ENCODE measurements at places on chromosomes 4 and X.

DNA sequence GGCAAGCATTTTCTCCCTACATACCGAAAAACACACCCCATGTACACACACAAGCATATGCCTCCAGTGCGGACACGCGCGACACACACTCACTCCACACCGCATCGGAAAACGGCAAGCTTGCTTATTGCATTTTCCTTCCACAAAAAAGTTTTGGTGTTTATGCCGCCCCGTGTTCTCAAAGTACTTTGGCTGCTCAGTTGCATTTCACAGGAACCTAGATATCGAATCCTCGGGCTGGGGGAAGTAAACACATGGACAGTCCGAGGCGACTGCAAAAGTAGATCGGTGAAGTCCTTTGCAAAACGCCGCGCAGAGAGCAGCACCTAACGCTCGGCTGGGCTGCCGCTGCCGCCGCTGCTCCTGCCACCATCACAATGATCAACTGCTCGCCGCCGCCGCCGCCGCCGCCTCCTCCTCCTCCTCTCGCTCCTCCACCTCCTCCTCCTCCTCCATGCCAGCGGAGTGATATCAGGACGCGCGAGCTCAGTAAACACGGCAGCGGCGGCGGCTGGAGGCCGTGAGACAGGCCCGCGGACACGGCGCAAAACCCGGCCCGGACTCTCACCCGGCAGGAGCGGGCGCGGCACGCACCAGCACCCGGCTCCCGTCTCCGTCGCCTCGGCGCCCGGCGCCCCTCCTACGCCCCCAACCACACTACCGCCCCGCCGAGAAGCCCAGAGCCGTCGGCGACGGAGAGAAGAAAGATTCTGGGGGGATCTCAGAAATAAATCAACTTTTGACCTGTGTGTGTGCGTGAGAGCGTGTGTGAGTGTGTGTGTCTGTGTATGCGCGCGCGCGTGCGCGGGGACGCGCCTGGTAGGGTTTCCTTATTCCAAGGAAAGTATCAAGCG is at the start of gene MAML3:
MAML3 (minus strand) TSS at position 467 of the 854 bp plus-strand sequence. CDS start 857 bp downstream, outside the sequence.
- DNase-seq, result peak; percentile 64

DNA sequence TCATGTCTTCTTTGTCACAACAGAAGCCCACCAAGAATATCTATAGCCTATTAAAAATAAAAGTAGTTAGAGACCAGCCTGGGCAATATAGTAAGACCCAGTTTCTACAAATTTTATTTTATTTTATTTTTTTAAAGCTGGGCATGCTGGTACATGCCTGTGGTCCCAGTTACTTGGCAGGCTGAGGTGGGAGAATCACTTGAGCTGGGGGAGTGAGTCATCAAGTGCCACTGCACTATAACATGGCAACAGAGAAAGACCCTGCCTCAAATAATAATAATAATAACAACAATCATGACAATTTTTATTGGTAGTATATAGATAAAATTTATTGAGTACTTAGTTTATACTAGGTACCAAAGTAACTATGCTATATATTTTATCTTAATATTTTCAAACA is 93.0 kb upstream of the NPFFR2 start:
- DNase-seq, result no peak

GRCh38 chr4:42626629-42627146 is 30.2 kb downstream of the ATP8A1 start:
- DNase-seq, result no peak

GRCh38 chrX:151510203-151510602 is 53.3 kb upstream of the PASD1 start:
- no peak for DNase-seq

DNA sequence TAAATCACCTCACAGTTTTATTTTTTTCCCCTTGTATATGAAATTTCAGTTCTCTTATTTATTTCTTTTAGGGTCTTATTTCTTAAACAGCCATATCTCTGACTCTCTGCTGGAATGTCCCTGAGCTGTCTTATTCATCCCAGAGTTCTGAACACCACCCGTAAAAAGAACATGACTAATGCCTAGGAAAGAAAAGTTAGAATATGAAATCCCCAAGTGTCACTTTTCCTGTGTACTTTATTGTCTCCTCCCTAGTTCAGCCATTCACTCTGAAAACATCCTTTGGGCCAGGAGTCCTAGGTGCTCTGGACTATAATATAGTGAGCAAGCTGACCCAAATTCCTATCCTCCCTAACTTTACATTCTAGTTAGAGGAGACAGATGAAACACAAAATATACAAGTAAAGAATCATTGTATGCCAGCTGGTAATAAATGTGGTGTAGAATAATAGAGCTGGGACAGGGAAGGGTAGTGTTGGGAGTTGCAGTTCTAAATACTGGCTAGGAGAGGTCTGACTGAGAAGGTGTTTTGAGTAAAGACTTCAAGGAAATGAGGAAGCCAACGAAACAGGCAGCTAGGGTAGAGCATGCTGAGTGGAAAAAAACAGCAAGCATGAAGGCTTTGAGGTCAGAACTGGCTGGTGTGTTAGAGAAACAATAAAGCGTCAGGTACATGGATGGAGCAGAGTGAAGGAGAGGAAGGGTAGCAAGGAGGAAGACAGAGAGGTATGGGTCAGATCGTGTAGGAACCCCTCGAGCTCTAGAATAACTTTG is 40.6 kb upstream of the FTHL17 start:
- DNase-seq, result no peak

DNA sequence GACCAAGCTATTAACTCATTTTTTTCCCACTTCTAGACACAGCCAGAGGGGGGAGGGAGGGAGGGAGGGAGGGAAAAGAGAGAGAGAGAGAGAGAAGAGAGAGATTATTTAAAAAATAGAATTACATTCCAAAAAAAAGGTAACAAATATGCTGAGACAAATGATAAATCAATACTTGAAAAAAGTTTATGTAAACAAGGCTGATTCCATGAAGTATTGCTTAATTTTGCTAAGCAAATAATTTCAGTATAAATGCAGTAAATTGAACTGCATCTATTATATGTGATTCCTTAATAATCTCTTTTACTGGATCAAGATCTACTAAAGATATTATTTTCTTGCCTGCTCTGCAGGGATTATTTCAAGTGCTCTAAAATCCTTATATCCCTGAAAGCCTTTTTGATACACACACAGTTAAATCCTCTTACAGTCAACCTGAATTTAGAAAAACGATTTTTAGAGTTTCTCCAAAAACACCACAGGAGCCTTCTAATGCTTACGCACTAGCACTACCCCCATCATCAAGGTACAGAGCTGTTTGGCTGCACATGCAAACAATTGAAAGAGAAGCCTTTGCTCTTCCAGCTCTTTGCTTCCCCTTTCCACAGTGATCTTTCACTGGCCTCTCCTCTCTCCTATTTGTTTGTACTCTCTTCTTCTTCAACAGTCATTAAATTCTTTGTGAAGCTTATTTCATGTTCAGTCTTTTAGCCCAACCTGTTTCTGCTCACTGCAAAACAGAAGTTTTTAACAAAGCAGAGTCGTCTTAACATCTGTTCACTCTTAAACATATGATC is 426.3 kb upstream of the FAM241A start:
- DNase-seq, result no peak

- DNase-seq, result no peak
Observed at GRCh38 chrX:18410038-18410437, 15.4 kb upstream of the CDKL5 start.

GRCh38 chr4:180630012-180630665 is 1613.1 kb upstream of the TENM3 start:
- no peak for DNase-seq

DNA sequence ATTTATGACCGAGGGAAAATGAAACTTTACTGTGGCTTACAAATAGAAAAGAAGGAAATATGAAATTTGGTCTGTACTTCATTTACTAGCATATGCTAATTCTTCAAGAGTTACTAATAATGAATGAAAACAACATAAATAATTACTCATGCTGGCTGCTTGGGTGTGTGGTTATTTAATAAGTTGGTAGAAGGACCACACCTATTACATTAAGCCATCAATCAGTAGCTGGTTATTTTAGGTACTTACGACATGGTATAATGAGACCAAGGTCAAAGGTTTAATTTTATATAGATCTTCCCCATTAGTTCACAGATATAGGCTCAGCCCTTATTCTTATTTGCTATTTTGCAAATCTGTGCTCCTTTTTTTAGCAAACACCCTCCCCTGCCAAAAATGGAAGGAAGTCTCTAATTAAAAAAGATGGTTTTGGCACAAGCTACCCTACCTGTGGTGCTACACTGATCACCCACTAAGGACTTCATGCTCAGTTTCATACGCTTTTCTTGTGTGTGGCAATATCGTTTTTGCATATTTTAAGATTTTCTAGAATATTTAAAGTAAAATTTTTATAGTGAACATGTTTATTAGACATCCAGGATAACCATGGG is 14.1 kb downstream of the TMPRSS11D start:
- no peak for DNase-seq

GRCh38 chrX:100373673-100374072 is 36.4 kb downstream of the PCDH19 start:
- DNase-seq, result no peak

GRCh38 chr4:19194672-19195071 is 1057.0 kb upstream of the SLIT2 start:
- no peak for DNase-seq

- DNase-seq, result no peak
Observed at GRCh38 chrX:18549643-18550042, 122.3 kb downstream of the RS1 start.

DNA sequence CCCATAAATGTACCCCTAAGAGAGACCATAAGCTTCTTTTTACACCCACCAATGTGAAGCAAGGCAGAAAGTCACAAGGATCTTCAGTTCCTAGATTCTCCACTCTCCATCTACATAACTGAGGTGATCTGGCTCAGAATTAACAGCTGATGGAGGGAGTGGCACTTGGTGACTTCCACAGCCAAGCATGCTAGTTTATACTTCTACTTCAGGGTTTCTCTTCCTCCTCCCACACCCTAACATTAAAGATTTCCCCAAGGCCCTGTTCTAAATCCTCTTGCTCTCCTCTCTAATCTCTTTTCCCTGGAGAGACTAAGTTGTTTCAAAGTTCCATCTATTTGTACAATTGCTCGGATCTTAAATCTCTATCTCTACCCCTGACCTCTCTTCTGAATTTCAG is 81.1 kb downstream of the MBNL3 start:
- DNase-seq, result no peak

DNA sequence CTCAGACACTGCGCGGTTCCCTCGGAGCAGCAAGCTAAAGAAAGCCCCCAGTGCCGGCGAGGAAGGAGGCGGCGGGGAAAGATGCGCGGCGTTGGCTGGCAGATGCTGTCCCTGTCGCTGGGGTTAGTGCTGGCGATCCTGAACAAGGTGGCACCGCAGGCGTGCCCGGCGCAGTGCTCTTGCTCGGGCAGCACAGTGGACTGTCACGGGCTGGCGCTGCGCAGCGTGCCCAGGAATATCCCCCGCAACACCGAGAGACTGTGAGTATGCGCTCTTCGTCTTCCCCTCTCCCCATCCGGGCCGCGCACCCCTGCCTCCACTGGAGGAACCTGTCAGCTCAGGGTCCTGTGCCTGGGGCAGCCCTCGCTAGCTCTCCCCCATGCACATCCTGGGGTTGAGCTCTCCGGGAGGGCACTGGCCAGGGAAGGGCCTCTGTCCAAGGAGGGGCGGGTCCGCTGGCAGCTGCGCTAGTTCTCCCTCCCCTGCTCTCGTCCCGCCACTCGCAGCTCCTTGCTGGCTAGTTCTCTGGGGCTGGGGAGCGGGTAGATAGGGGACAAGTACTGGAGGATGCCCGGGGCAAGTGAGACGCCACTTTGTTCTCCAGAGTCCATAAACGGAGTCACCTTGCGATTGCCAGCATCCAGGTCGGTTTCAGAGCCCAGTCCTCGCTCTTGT is 2.2 kb downstream of the SLIT2 start:
- DNase-seq, result no peak
